ENCODE measurements at places on chromosomes 4 and X.

- no peak for DNase-seq
Measured at GRCh38 chr4:150224896-150225591, 146.8 kb downstream of the DCLK2 start.

GRCh38 chrX:118717678-118718391, 9.6 kb upstream of the IL13RA1 start:
- no peak for DNase-seq

- DNase-seq, result no peak
Measured at GRCh38 chr4:3936184-3936583, 170.0 kb downstream of the ADRA2C start.

- no peak for DNase-seq
Measured at GRCh38 chr4:147289181-147289580, 191.7 kb upstream of the EDNRA start.

- no peak for DNase-seq
Measured at GRCh38 chrX:10529344-10529743, 91.0 kb downstream of the MID1 start.

DNA sequence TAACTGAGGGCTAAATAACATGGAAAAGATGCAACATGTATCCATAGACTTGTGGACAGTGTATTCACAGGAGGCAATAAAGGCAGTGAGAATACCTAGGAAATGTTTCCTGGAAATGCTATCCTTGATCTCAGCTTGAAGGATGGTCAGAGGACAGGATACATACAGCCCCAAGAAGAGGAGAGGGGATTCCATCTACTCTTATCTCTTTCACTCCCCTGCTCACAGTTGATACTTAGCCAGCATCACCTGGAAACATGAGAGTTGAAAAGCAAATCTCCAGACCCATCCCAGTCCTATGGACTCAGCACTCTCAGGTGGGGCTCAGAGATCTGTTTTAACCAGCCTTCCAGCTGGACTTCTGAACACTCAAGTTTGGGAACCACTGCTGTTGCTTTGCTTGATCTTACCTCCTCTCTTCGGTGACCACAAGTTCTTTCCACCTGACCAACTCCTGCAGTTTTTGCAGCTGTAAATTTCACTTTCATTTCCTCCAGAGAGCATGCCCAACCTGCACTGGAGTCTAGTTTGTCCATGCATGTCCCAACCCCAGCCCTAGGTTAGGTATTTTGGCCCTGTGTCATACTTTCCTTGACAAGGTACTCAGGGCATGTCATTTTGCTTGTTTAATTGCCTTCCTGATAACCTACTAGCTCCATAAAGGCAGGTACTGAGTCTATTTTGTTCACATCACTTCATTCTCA, 10.4 kb downstream of the RELL1 start:
- DNase-seq, result no peak

DNA sequence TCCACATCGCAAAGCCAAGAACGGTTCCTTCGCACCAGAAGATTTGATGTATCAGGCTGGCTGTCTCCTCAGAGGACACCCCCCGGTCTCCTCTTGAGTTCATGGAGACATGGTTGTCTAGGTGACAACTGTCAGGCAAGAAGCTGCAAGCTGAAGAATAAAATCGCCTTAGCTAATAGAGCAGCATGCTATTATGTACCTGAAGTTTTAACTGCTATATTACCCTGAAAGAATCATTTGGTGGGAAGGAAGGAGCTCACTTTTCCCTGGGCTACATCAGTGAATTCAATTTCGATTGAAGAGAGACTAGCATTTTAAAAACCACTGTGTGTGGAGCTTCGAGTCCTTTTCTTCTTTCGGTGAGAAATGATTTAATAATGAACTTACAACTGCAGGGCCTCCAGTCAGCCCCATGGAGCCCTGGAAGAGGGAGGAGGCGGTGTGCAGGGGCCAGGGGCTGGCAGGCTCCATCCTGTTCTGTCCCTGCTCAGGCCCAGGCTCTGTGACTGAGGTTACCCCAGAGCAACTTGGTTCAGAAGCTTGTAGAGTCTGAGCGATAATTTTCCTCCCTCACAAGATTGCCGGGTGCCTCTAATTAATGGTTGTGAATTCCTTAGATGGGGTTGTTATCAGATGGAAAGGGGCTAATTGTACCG, 191.3 kb downstream of the MID1IP1 start:
- no peak for DNase-seq

- no peak for DNase-seq
Measured at GRCh38 chr4:41215969-41216293, 1.6 kb upstream of the APBB2 start.

DNA sequence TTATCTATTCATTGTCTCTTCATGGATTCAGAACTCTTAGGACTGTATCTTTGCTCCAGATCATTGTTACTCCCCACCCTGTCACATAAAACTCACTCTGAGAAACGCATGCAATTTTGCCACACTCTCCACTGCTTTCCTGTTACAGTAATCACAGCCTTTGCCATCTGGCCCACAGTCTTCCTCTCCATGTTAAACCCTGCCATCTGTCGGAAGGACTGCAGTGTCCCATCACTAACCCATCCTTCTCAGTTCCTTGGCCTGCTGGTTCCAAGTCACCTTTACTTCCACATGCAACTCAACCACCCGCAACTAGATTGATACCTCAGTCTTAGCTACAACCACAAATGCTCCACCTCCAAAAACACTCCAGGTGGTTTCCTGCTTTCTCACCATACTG, 308.7 kb upstream of the FAM241A start:
- no peak for DNase-seq

- no peak for DNase-seq
Measured at GRCh38 chr4:121594796-121595526, 101.8 kb downstream of the ANXA5 start.

DNA sequence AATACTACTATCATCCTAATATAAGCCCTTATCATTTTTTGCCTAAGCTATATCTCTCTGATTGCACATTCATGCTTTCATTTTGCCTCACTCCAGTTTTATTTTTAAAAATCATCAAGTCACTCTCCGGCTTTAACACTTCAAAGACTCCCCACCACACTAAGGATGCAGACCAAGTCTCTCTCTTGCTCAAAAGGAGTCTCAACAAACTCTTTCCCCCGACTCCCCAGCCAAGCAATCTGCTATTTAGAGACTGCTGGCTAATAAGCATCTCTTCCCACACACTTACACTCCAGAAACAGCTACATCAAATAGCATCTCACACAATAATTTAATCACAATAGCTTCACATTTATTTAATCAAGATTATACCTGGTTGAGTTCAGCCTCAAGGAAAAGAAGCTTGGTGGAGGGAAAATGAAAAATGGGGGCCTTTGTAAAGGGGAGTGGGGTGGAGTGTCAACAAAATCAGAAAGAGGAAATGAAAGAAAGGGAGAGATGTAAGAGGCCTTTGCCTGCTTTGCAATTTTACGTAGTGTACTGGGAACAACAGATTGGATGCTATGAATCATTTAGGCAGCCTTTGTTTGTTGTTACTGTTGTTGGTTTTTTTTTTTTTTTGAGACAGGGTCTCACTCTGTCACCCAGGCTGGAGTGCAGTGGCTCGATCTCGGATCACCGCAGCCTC, 104.1 kb upstream of the MCF2 start:
- no peak for DNase-seq

GRCh38 chr4:123891881-123892280, 495.3 kb downstream of the SPRY1 start:
- no peak for DNase-seq

DNA sequence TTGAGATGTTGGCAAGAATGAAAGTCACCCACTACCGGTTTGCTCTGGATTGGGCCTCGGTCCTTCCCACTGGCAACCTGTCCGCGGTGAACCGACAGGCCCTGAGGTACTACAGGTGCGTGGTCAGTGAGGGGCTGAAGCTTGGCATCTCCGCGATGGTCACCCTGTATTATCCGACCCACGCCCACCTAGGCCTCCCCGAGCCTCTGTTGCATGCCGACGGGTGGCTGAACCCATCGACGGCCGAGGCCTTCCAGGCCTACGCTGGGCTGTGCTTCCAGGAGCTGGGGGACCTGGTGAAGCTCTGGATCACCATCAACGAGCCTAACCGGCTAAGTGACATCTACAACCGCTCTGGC, 12.3 kb downstream of the RPL9 start:
- peak; percentile 41 for DNase-seq

- DNase-seq, result no peak
Measured at GRCh38 chrX:126238220-126238619, 72.1 kb upstream of the DCAF12L2 start.

GRCh38 chrX:443536-444210, 57.0 kb upstream of the PPP2R3B start:
- DNase-seq, result no peak

GRCh38 chr4:89029591-89029990, 27.4 kb downstream of the FAM13A start:
- DNase-seq, result no peak

DNA sequence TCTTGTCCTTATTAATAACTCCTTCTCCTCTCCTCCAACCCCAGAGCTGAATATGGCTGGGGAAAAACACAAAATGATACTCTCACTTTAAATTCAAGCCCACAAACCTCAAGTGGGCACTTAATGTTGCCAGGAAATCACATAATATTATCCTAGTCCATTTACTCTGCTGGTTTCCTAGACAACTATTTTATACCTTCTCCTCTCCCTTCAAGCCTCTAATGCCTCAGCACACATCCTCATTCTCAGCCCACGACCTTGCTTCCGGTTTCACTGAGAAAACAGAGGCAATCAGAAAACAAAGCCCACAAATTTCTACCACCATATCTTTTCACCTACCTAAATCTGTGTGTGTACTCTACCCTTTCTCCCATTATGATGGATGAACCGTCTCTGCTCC, 12.1 kb upstream of the CLCN5 start:
- DNase-seq, result no peak

DNA sequence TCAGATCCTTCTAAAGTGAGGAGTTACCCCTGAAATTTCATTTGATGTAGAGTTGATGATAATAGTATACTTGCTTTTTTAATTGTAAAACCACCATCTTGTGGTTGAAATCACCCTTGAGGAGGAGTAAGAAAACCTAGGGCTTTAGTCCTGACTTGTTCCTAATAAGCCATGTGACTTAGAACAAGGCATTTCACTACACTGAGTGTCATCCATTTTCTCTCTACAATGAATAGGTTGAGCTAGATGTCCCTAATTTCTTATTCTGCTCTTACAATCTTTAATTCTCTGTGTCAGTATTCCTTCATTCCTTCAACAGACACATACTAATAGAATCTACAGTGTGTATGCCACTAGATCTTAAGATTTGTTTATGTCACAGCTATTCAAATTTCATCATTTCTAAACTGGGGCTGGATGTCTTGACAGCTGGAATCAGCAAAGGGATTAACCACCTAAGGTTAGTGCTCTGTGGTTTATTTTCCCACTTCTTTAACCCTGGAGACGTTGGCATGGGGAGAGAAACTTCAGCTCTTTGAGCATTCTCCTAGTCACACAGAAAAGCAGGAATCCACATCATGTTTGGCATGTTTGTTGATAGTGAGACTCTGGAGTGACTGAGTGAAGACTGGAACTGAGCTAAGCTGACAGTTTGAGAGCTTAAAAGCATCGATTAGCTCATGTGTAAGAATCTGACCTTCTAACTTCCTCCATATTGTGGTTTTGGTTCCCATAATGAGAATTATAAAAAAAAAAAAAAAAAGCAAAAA, 246.3 kb downstream of the NDST4 start:
- no peak for DNase-seq

GRCh38 chr4:85302193-85302736, 172.7 kb upstream of the ARHGAP24 start:
- no peak for DNase-seq

DNA sequence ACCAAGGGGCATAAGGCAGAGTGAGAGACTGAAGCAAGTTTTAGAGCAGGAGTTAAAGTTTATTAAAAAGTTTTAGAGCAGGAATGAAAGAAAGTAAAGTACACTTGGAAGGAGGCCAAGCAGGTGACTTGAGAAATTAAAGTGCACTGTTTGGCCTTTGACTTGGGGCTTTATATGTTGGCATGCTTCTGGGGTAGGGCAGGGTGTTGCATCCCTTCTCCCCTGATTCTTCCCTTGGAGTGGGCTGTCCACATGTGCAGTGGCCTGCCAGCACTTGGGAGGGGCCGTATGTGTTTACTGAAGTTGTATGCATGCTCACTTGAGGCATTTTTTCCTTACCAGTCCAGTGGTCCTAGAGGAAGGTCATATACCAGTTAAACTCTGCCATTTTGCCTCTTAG, 35.3 kb upstream of the GPR173 start:
- no peak for DNase-seq

DNA sequence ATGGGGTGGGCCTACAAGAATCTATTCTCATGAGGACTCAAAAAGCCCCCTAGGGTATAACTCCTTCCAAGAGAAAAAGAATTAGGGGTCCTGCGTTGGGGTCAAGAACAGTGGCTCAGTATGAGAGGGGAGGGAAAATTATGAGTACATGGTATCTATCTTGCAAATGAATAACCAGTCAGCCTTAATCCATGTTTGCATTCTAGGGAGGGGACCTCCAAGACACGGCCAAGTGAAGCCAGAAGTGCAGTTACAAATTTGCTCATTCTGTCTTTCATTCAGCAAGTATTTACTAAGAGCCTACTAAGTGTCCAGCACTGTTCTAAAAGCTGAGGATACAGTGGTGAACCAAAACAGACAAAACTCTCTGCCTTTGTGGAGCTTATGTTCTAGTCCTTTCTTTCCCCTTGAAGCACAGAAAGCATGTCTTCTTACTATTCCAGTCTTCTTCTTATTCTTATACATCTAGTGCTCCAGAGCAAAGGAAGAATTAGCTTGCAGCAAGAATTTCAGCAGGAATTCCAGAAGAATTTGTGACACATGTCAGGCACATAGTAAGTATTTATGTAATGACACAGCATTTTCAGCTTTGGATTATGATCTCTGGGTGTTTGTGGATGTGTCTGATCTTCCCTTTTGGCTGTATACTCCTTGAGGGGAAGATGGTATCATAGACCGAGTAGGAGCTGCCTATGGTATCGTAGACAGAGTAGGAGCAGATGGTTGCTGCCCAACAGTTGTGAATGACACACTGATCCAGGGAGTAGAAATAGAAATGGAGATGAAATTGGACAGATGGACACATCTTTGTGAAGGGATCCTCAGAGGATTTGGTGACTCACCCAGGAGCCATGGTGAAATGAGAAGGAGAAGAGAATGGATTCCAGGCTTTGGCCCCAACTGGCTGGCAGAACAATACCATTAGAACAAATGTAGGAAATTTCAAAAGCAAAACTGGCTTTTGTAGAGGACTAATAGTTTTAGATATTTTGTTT, 75.9 kb downstream of the COQ2 start:
- DNase-seq, result no peak

DNA sequence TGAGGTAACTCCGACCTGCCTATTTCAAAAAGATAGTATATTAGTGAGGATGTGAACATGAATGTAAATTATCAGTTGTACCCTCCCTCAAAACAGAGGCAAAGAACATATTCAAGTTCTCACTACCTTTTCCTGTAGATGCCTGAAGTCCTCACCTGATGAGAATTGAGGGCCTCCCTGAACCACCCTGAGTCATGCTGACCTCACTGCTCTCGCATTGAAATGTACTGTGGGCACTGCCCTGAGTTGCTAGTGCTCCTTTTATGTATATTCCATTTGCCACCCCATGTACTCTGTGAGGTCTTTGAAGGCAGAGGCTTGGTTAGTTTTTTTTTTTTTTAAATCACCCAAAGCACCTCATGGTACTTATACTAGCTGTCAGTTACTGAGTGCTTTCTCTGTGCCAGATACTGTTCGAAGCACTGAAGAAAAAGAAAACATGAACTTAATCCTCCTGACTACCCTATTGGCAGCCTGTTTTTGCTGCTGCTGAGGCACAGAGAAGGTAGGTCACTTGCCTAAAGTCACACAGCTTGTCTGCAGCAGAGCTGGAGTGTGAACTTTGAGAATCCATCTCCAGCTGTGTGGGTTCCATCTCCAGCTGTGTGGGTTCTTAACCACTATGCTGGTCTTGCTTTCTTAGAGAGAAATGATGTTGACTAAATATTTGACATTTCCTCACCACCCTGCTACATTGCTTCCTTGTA, 253.1 kb upstream of the GPC4 start:
- no peak for DNase-seq
